ENCODE measurements at places on chromosomes 2 and 18. TPM values are rescaled to one million over a fixed set of nuclear protein-coding genes. Genes with fewer than 3 reads are reported as not detected.

GRCh38 chr2:239380831-239381708, 19.8 kb downstream of the HDAC4 start:
- no peaks in the 10 kb centered on the region for H3K36me3 ChIP-seq
- no peak overlapping the region for H3K27ac ChIP-seq
- no peak for DNase-seq
- no peaks in the 10 kb centered on the region for H3K27me3 ChIP-seq
- H3K4me1 ChIP-seq, result no peaks in the 10 kb centered on the region
- no peak overlapping the region for H3K4me3 ChIP-seq

DNA sequence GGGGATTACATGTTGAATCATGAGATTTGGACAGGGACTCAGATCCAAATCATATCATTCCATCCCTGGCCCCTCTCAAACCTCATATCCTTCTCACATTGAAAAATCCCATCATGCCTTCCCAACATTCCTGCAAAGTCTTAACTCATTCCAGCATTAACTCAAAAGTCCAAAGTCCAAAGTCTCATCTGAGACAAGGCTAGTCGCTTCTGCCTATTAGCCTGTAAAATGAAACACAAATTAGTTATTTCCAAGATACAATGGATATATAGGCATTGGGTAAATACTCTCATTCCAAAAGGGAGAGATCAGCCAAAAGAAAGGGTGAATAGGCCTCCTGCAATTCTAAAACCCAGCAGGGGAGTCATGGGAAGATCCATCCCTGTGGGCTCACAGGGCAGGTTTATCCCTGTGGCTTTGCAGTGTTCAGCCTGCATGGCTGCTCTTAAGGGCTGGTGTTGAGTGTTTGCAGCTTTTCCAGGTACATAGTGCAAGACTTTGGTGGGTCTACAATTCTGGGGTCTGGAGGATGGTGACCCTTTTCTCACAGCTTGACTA, 21.2 kb upstream of the SLC14A1 start:
- H3K27ac ChIP-seq, result no peak overlapping the region
- no peaks in the 10 kb centered on the region for H3K4me1 ChIP-seq
- no peaks in the 10 kb centered on the region for H3K36me3 ChIP-seq
- H3K27me3 ChIP-seq, result no peaks in the 10 kb centered on the region
- DNase-seq, result no peak

- H3K4me3 ChIP-seq, result no peak overlapping the region
- H3K27me3 ChIP-seq, result no peaks in the 10 kb centered on the region
- DNase-seq, result no peak
- no peaks in the 10 kb centered on the region for H3K4me1 ChIP-seq
Observed at GRCh38 chr18:49716035-49716434, 97.3 kb downstream of the ACAA2 start.

DNA sequence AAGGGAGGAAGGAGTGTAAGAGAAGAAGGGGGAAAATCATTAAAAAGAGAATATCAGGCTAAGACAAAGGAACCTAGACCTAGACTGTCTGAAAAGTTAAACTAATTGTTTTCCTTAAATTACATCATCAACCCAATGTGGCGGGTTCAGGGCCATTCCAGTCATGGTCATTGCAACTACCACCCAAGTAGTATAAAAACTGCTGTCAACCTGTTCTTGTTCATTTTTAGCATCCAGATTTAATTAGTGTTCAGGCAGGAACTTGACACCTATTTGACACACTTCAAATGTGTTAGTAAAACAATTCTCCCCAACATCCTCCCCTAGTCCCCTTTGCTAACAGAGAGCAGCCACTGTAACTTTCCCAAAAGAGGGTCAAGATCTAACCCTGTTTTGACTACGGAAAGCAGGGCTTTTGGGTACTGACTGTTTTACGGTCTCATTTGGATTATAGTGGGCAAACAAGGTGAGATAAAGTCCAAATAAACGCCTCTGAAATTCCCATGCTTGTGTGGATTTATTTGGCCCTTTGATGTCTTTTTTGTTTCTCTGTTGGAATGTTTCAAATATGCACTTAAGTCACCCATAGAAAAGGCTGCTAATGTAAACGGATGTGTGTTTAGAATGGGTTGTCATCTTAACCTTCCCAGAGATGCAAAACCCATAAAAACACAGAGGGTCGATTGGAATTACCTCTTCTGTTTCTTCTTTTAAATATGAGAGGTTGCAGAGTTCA, 19.3 kb upstream of the TANC1 start:
- no peaks in the 10 kb centered on the region for H3K36me3 ChIP-seq
- DNase-seq, result no peak
- H3K4me1 ChIP-seq, result peaks cover 7% of the 10 kb centered on the region

DNA sequence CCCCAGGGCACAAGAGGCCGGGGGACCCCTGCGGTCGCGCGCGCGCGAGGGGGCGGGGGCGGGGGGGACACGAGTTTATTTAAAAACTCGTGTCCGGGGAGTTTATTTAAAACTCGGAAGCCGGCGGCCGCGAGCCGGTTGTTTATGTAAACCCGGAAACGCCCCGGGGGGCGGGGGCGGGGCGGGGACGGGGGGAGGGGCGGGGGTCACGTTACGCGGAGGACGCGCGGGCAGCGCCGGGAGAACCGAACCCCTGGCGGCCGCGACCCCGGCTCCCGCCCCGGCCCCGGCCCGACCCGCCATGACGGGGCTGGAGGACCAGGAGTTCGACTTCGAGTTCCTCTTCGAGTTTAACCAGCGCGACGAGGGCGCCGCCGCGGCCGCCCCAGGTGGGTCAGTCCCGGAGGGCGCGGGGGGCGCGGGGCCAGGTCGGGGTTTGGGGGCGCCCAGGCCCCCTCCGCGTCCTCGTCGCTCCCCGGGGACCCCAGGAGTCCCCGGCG, 4.4 kb downstream of the NFATC1 start:
- no peaks in the 10 kb centered on the region for H3K36me3 ChIP-seq
- H3K27ac ChIP-seq, result peak overlapping the region; percentile 88
- peak overlapping the region; percentile 26 for H3K4me3 ChIP-seq
- no peaks in the 10 kb centered on the region for H3K27me3 ChIP-seq

TCF4 gene
- total RNA-seq, result 123 TPM

DNA sequence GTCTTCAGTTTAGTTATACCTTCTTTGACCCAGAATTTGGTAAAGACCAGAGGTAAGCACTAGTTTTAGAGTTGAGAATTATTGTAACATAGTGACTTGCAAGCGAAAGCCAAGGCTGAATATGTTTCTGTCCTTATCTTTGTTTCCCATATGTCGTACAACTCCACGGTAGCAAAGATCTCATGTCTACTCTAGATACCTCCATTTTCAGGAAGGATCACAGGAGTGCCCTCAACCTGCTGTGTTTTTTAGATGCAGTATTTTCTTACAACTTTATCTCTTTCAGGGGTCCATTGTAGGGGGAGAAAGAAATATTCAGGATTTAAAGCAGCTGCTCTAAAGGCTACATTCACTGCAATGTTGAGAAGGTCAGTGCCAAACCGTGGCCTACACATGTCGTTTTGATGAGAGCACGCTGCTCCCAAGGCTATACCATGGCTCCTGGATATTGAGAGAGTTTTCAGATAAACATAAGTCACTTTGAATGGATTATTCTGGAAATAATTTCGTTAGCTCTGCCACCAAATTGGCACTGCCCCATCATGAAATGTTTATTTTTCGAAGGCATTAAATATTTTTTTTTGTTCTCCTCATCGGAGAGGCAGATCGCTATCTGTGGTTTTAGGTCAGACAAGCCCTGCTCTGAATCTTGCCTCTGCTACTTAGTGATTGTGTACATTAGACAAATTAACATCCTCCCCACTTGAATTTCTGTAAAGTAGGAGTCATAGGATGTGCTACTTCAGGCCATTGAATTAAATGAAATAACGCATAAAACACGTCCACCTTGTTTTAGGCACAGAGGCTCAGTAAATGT, 2.1 kb downstream of the RHBDD1 start:
- peaks cover 7% of the 10 kb centered on the region for H3K4me1 ChIP-seq
- no peaks in the 10 kb centered on the region for H3K36me3 ChIP-seq

GRCh38 chr2:191692502-191693115, 14.7 kb downstream of the NABP1 start:
- no peak for DNase-seq
- H3K27ac ChIP-seq, result no peak overlapping the region
- no peak overlapping the region for H3K4me3 ChIP-seq

PDE11A gene
- total RNA-seq, result 0.85 TPM

SIX2 gene
- not detected for total RNA-seq

GTF2A1L gene
- total RNA-seq, result 66.9 TPM

ARHGAP25 gene
- total RNA-seq, result 6.6 TPM

- no peaks in the 10 kb centered on the region for H3K4me1 ChIP-seq
- no peak for DNase-seq
- no peak overlapping the region for H3K4me3 ChIP-seq
Observed at GRCh38 chr2:74072565-74072964, 75.1 kb downstream of the BOLA3 start.

FAM228A gene
- total RNA-seq, result 3.1 TPM

DNA sequence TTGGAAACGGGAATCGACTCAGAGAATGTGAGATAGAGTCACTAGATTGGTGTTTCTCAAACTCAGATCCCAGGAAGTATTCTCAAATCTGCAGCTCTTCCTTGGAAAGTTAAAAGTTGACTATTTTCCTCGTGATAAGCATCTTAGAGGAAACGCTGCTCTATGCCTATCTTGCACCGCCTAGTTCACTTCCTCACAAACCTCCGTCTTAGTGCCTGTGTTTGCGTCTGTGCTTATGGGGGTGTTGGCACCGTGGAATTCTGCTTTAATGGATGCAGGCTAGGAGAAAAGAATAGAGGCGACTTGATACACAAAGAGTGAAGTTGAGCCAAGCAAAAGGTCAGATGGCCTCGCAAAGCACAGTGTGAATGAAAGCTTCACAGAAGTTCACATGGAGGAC, 255.3 kb upstream of the ID2 start:
- no peaks in the 10 kb centered on the region for H3K36me3 ChIP-seq
- no peaks in the 10 kb centered on the region for H3K27me3 ChIP-seq
- no peak overlapping the region for H3K4me3 ChIP-seq
- H3K27ac ChIP-seq, result no peak overlapping the region
- DNase-seq, result no peak

CYP27C1 gene
- 1.2 TPM for total RNA-seq

CCDC148 gene
- 0.77 TPM for total RNA-seq

DNA sequence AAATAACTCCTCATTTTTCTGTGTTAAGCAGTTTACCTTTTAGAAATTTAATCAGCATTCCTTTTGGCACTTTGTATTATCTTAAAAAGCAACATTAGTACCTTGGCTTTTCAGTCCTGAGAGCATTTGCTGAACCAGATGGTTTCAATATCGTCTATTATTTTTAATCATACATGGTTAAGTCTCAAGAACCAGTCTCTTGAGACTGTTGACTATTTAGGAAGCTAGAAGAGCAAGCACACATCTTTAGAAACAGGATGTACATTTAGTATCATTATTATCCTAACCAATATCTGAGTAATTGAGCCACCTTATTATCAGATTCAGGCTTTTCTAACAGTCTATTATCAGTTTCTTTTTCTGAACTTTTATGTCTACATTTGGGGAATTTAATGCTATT, 28.2 kb upstream of the ZEB2 start:
- no peaks in the 10 kb centered on the region for H3K36me3 ChIP-seq
- H3K4me1 ChIP-seq, result no peaks in the 10 kb centered on the region
- no peak overlapping the region for H3K27ac ChIP-seq
- DNase-seq, result no peak
- H3K4me3 ChIP-seq, result no peak overlapping the region

ANTXR1 gene
- 134 TPM for total RNA-seq

- no peaks in the 10 kb centered on the region for H3K27me3 ChIP-seq
- no peak overlapping the region for H3K27ac ChIP-seq
- H3K36me3 ChIP-seq, result no peaks in the 10 kb centered on the region
- no peaks in the 10 kb centered on the region for H3K4me1 ChIP-seq
- no peak overlapping the region for H3K4me3 ChIP-seq
Observed at GRCh38 chr2:204972606-204973336, 427.5 kb downstream of the PARD3B start.

- H3K27me3 ChIP-seq, result no peaks in the 10 kb centered on the region
- no peak overlapping the region for H3K4me3 ChIP-seq
- DNase-seq, result no peak
- no peaks in the 10 kb centered on the region for H3K4me1 ChIP-seq
Observed at GRCh38 chr2:53635694-53636093, 131.9 kb upstream of the CHAC2 start.

DNA sequence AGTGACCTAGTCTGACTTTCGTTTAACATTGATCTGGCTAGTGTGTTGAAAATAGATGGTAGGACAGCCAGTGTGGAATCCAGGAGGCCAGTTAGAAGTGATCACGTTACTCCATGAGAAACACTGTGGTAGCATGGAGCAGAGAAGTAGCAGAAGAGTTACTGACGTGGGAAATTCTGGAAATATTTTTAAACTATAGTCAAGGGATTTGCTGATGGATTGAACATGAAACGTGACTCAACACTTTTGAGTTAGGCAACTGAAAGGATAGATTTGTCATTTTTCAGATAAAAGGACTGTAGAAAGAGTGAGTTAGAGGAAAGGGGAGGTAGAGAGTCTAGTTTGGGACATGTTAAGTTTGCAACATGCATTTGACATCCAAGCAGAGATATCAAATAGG, 130.4 kb downstream of the IRS1 start:
- no peak for DNase-seq
- H3K27me3 ChIP-seq, result no peaks in the 10 kb centered on the region

DNA sequence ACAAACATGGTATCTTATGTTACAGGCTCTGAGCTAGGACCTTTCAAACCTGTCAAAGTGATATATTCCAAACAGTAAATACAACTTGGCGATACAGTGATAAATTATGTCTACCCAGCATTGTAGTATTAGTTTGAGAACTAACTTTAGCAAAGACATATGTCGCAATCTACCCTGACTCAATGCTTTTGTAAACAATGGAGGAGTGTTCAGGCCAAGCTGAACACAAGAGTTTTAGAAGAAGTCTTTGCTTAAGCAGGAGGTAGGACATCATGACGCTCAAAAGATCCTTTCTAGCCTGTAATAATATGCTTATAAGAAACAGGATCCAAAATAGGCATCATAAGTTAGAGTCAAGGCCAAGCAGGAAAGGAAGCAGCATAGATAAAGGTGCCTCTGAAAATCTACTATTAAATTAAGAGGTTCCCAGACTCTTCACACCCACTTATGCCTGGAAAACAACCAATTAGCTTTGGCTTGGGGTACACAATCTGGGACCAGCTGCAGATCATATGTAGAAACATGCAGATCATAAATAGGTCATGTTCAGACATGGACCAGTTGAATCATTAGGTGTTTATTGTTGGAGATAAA, 132.5 kb downstream of the CSRNP3 start:
- no peak overlapping the region for H3K27ac ChIP-seq
- no peaks in the 10 kb centered on the region for H3K36me3 ChIP-seq
- no peaks in the 10 kb centered on the region for H3K4me1 ChIP-seq
- no peak overlapping the region for H3K4me3 ChIP-seq

- H3K27me3 ChIP-seq, result no peaks in the 10 kb centered on the region
- H3K4me1 ChIP-seq, result no peaks in the 10 kb centered on the region
- no peak for DNase-seq
- no peak overlapping the region for H3K27ac ChIP-seq
- H3K4me3 ChIP-seq, result no peak overlapping the region
Observed at GRCh38 chr18:62182220-62182619, 4.6 kb downstream of the PIGN start.

- H3K4me3 ChIP-seq, result no peak overlapping the region
- H3K4me1 ChIP-seq, result no peaks in the 10 kb centered on the region
- DNase-seq, result no peak
- no peaks in the 10 kb centered on the region for H3K36me3 ChIP-seq
- no peak overlapping the region for H3K27ac ChIP-seq
Observed at GRCh38 chr2:98881153-98881650, 54.8 kb downstream of the CRACDL start.

- H3K27ac ChIP-seq, result peak overlapping the region; percentile 48
- DNase-seq, result no peak
Observed at GRCh38 chr2:189638301-189639006, 22.8 kb upstream of the ASNSD1 start.

MC5R gene
- not detected for total RNA-seq

- no peaks in the 10 kb centered on the region for H3K4me1 ChIP-seq
- DNase-seq, result no peak
- no peaks in the 10 kb centered on the region for H3K27me3 ChIP-seq
- H3K4me3 ChIP-seq, result no peak overlapping the region
Observed at GRCh38 chr2:133152801-133153200, 415.5 kb downstream of the NCKAP5 start.
